Activated CD4-positive, alpha-beta T cell treated with anti-CD3 and anti-CD28 coated beads for 24 hours (primary cell): ENCODE measurements at places on chromosomes 5 and 9.
A peak's percentile ranks its signal among the peaks of the same experiment; 100 is the strongest.

- DNase-seq, result no peak
Observed at GRCh38 chr5:172444110-172444510, 10.2 kb downstream of the SH3PXD2B start.

DNA sequence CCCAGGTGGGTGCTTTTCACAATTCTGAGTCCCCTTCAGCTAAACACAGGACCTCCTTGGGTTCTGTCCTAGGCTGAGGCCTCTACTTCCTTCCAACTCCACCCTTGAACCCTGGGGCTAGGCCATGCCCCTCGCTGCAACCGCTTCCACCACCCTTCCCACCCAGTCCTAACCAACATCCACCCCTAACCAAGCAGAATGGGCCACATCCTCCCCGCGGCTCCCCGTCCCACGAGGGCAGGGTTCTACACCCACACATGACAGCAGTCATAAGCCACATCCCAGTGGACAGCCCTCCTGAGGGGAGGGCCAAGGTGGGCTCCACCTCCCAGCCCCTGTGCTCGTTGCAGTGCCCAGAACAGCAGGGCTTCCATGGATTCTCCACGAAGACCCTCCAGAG, 65.8 kb downstream of the SHB start:
- DNase-seq, result no peak

DNA sequence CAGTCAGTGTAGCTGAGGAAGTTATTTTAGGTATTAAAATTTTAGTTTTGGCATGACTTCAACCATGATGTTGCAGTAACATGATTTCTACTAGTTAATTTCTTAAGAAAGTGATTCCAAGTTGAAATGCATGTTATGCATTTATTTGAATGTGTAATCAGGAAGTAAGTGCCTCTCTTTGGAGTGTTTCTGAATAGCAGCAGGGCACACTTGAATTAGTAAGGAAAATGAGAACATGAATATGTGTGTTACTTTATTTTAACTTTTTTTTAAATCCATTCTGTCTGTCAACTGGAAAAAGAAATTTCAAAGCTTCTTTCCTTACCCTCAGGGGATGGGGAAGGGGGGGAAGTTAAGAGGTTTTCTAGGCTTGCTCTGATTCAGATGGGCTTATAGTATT, 40.4 kb downstream of the CTNNA1 start:
- no peak for DNase-seq

- no peak for DNase-seq
Observed at GRCh38 chr5:159911349-159911748, 4.9 kb upstream of the ADRA1B start.

DNA sequence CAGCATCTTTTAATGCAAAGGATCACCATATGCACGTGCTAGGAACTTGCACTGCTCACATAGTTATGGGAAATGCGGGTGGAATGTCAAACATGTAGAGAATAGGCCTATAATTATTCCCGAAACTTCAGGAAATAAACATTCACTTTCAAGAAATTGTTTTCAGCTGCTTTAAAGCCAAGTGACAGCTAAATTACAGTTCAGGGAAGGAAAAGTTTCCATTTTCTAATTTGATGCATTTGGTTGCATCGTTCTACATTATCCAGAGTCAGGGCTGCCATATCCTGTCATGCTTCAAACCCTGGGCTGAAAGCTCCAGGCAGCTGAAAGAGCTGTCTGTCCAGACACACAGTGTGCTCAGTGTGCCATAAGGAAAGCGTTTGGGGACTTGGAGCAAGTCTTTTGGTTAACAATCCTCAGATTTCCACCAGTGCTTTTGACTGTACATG, 518.1 kb downstream of the CSNK1G3 start:
- no peak for DNase-seq

DNA sequence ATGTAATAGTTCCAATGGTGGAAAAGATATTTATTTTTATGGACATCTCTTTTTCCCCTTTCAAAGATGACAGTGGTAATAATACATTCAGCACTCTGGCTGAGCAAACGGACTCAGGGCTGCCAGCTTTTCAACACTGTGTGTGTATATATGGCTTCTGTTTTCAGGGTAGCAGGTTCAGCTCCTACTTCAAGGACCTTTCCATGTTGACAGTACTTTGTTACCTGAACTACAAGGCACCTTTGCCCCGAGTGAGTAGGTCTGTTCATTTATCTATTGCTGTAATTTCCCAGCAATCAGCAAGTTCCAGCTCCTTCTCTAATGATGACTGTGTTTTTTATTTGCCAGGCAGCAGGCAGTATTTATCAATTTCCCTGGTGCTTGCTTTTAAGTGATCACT, 387.4 kb upstream of the KIF2A start:
- DNase-seq, result no peak

GRCh38 chr5:172451771-172452197, 2.5 kb downstream of the SH3PXD2B start:
- no peak for DNase-seq

DNA sequence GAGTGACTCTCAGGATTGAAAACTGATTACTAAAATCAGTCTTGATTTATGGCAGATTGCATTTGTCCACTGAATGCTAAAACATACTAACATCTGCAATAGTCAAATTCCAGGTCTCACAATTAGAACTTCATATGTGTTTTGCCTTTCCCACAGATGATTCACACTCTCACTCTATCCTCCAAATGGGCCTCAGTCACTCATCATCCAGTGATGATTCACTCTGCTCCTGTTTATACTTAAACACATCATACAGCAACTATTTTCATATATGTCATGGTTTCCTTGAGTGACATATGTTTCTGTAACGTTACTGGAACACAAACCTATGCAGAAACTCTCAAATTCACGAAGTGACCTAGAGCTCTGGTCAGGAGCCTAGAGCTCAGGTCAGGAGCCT, 512.9 kb downstream of the HINT1 start:
- no peak for DNase-seq

DNA sequence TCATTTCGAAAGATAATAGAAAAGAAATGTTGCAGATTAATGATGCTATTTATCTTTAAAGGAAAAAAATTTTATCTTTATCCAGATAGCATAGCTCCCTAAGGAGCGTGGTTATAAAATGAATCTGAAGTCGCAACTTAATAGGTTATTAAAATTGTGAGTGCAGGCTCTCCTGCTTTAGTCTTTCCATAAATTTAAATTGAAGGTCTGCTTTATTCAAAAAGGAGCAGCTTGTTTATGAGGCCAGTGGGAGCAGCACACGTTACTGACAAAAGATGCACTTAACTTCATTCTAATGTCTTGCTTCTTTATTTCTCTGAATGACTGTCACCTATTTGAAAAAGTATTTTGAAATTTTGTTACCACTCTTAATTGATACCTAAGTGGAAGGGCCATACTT, 95.0 kb downstream of the ZCCHC7 start:
- DNase-seq, result no peak

DNA sequence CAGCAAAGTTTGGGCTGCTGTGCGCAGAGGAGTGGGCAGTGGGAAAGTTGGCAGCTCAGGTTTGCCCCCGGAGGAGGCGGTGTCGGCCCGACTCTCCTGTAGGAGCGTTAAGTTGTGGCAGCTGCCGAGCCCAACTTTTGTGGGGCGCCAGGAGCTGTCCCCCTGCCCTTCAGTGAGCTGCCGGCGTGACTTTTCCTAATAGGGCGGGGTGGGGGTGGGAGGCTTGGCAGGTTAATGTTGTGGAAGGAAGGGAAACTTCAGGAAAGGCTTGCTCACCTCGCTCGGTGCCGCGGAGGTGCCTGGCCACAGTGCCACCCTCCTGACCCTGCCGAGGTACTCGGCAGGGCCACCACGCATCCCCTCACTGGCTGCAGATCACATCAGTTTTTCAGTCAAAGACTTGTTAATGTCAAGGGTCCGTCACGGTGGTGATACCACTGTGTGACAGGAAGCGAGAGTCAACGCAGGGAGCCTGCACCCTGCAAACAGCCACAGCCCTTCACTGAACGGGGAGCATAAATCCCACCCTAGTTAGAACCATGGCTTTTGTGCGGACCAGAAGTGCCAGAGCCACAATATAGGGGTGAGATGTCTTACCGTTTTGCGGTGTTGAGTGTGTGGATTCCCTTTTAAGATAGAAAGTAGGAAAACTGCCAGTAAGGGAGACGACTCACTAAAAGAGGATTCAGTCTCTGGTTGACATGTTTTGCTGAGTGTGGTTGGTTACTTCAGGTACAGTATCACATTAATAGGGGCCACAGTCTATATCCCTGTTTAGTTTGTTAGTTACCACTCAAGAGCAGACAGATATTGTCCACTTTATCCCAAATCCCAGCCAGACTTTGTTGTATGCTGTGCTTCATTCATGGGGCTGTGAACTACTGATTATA, 796 bp downstream of the LNPEP start:
- DNase-seq, result peak; percentile 28
